ENCODE measurements at places on chromosomes 2 and 18.

DNA sequence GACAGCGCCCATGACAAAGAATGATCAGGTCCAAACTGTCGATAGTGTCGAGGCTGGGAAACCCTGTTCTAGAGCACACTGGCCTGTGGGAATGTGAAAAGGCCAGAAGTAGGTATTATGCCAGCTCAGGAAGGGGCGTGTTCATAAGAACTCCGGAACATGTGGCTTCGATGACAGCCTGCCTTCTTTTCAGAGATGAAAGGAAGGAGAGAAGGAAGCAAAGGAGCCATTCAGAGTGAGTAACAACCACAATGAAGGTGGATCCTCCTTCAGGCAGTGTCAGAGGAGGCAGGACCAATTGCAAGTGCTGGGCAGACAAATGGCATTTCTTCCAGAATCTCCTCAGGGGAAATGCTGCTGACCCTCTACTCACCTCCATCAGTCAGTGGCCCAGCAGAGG lies 58.5 kb downstream of the NCKAP5 start:
- no peak for DNase-seq

GRCh38 chr2:136015699-136016098 lies 30.3 kb upstream of the DARS1 start:
- no peak for DNase-seq

DNA sequence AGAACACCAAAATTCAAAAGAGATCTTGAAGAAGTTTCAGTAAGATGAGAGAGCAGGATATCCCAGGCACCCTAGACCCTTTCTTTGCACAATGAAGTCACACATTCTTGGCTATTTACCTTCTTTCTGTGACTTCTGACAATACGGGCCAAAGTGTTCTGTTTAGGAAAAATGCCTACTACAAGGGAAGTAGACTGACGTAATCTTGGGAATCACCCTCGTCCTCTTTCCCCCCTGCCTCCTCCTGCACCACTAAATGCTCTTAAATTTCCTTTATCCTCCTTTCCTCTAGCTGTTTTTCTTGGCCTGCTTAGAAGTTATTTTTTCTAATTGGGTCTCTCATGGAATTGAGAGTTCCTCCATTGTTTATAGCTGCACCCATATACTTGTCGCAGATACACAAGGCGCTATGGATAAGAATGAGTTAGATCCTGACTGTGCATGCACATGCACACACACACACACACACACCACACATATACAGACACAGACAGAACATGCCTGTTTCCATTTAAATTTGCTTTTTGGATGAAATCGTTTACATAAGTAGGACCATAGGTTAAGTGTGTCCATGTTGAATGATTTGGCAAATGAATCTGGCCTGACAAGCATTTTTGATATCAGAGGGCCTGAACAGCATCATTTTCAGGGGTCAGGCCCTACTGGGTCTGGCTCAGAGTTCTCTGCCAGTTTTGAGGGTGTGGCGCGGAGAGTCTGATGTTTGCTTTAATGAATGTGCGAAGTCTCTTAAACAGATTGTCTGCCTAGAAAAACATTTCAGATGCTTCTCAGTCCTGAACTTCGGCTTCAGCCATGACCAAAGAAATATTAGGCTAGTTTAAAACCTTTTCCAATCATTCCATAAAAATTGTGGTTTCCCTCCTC lies 131.9 kb upstream of the NT5C1B start:
- DNase-seq, result no peak

GRCh38 chr2:25421820-25422411 lies 80.2 kb upstream of the DNMT3A start:
- DNase-seq, result no peak

GRCh38 chr18:37694516-37694915 lies 128.9 kb upstream of the CELF4 start:
- no peak for DNase-seq

- DNase-seq, result no peak
Observed at GRCh38 chr2:217412277-217412676, 552.4 kb upstream of the TNP1 start.

DNA sequence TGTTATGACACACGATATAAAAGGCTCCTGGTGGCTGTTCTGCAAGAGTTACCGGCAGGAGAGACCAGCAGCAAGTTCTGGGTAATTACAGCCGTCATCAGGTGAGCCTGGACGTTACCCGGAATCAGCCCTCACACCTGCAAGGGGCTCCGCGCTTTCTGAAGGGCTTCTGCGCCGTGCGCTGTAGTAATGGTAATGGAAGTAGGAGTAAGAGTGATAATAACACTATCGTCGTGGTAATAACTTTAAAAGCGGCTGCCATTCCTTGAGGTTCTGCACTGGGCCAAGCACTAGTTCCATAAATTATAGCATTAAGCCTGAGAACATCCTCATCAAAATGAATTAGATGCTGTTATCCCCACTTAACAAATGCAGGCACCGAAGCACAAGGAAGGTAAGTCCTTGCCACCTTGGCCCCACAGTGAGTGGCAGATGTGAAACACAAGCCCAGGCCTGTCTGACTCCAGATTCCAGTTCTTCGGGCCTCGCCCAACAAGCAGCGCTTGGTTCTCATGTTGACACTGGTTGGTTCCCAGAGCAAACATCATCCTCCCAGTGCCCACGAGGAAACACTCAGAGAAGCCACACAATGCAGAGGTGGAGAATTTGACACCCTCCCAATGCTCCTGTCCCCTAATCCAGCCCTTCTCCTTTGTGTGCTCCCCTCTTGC lies 205.2 kb downstream of the EIPR1 start:
- no peak for DNase-seq

GRCh38 chr2:10709290-10709939 lies 12.0 kb upstream of the ATP6V1C2 start:
- peak; percentile 58 for DNase-seq

DNA sequence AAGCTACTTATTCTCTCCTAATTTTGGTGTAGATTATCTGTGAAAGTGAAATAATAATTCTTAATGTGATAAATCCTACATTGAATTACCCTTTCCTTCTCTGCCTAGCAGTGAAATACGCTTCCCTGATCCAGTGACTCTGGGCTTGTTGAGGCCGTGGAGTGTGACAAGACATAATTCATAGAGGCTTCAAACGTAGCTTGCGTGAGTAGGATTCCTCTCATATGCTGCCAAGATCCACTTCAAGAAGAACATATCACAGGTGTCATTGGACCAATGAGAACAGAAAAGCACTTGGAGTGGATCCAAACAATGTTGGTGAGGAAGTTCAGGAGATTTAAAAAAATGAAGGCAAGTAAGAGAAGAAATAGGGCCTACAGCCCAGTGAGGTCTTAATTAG lies 221.3 kb upstream of the TMEFF2 start:
- DNase-seq, result no peak

DNA sequence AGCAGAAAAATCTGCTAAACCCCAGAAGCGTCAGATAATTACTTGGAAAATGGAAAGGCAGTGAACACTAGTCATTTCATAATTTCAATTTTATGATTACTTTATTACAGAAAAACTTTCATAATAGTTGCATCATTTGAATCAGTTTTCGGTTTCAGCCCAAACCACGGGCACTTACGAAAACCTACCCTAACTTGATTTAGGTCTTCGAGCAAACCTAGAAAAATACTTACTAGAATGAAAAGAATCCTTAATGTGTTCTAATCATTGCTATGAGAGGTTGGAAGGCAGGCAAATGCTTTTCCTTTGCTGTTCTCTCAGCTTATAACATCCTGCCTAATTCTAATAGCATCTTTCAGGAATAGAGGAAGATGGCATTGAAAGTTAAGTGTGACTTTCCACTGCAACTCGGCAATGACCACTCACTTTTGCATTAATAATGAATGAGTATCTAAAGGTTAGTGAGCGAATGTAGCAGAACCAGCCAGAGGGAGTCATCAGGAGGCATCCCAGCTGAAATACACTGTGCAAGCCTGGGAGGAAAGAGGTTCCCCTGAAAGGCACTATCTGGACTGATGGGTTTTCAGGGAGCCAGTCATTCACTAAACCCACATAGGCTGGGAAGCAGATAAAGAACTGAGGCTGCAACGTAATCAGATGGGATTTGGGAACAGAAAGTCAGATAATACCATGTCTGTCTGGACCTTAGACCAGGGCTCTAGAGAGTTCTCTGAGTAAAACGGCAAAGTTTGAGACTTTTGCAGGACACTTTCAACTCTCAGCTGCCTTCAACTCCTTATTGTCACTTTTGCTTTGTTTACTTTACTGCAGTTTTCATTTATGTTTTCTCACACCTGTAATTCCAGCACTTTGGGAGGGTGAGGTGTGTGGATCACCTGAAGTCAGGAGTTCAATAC lies 520.8 kb downstream of the RNF144A start:
- no peak for DNase-seq

DNA sequence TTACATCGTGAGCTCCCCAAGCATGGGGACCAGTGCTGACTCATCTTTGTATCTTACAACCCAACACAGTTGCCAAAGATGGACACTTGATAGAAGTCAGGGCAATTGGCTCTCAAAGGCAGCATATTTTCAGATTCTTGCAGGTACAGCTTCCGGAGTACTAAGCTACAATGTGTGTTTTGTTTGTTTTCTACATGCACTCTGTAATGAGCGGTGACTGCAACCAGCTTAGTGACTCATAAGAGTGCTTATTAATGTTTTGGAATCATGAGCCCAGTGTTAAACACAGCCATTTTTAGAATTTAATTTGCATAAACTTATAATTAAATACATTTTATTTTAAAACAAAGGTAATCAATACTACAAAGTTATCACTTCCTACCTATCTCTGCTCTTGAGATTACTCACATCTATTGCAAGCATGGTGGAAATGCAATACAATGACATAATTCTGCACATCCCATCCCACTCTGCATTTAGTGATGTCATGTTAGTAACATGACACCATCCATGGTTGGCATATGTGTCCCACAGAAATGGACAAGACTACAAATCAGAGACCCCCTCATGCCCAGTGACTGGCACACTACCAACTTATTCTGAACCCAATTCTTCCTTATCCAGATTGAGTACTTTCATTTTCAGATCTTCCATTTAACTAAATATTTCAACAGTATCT lies 399.8 kb upstream of the ST6GAL2 start:
- DNase-seq, result no peak
